ENCODE measurements at places on chromosomes 6 and 20.

GRCh38 chr20:23139524-23139923, 53.4 kb upstream of the CD93 start:
- DNase-seq, result no peak

DNA sequence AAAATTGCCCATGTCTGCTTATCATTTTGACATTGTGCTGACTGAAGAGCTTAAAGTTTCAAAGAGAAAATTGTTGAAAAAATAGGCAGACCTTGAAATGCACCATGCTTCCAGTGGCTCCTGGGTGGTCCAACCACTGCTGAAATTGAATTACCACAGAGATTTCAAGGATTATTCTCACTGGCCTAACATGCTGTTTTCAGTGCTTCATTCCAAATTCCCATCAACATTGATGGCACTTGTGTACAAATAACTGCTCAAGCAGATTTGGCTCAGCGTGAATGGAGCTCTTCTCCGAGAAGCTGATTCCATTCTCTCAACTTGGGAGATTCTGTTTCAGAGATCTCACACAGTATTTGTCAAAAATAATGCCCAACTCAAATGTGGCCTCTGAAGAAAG, 75.5 kb downstream of the LAMA4 start:
- DNase-seq, result no peak

GRCh38 chr6:152463164-152463563, 174.0 kb downstream of the SYNE1 start:
- no peak for DNase-seq

GRCh38 chr6:156617376-156617775, 159.8 kb upstream of the ARID1B start:
- no peak for DNase-seq

DNA sequence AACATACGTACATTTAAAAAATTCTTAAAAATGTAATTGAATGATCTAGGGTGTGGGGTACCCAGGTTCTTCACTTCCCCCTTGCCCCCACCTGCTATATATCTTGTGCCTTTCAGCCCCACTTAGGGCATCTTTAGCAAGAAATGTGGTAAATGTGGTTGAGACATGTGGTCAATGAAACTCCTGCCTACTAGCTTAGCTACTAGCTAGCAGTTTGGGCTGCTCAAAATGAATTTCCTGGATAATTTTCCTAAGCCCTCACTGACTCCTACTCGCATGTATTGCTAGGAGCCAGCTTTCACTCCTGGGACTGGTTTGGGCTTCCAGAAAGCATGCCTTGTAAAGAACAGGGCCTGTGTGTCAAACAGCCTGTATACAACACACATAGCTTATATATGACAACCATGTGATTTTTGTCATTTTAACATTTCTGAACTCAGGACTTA, 257.3 kb downstream of the ATXN1 start:
- no peak for DNase-seq

DNA sequence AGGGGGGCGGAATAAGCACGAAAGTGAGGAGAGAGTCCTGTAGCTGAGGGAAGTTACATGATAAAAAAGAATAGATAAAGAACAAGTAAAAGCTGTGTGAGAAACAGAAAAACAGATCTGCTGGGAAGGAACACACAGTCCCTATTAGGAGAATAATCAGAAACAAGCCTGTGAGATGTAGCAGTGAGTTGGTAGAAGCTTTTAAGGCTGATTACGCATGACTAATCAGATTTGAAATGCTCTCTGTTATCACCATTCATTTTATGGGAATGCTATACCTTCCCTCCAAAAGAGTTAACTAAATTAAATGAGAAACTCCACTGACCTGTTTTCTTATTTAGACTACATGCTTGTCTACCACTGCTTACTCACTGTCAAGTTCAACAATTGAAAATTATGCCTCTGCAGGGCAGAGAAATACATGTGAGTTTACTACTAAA, 15.8 kb downstream of the REPS1 start:
- DNase-seq, result no peak

- DNase-seq, result no peak
Observed at GRCh38 chr6:40348591-40348990, 238.6 kb downstream of the LRFN2 start.

- no peak for DNase-seq
Observed at GRCh38 chr6:42988486-42989020, 4.2 kb downstream of the PPP2R5D start.

DNA sequence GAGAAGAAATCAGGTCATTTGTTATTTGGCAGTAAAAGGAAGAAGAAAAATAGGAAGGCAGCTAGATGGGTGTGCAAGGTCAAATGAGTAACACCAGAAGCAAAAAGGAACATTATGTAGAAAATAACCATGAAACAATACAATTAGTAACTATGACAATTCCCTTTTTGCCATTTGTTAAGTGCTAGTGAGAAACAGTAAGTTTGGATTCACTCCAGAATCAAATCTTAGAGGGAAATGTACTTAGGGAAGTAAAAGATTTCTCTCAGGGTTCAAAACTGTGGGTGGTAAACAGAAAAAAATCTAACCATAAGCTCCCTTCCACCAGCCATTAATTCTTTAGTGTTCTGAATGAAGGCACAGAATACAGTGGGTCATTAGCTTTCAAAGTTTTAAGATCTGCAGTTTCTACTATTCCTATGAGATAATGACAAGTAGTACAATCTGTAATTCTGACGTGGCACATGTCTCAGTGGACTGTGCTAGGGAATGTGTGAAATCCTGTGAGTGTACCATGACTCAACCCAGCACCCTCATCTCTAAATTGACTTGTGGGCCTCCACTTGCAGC, 17.1 kb downstream of the REPS1 start:
- DNase-seq, result no peak

DNA sequence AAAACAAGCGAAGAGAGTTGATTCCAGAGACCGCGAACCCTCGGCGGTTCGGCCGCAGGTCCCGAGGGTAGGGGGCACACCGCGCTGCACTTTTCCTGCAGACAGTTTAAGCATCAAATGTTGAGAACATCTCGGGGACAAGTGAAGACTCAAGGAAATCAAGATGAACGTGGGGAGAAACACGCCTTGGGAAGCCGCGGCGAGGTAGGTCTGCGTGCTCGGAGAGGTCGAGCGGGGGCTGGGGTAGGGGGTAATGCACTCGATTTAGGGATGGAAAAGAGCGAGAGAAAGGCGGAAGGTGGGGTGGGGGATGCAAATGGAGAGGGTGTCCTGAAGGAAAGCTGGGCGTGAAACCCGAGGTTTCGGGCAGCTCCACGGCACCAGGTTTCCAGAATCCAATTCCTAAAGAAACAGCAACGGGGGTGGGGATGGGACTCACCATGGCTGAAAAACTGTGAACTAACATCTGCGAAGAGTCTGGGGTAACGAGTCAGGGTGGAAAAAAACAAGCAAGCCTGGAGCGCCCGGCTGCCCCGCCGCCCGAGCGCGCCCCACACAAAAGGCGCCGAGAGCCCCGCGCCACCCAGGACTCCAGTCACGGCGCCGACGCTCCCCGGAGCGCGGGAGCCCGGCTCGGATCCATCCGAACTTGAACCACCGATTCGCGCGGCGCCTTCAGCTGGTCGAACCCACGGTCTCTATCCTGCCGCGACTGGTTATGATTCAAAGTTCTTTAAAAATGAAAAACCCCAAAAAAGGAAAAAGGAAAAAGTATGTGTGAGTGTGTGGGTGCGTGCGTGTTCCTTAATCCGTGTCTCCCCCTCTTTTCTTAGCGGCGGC, 3.5 kb downstream of the TFAP2A start:
- no peak for DNase-seq

DNA sequence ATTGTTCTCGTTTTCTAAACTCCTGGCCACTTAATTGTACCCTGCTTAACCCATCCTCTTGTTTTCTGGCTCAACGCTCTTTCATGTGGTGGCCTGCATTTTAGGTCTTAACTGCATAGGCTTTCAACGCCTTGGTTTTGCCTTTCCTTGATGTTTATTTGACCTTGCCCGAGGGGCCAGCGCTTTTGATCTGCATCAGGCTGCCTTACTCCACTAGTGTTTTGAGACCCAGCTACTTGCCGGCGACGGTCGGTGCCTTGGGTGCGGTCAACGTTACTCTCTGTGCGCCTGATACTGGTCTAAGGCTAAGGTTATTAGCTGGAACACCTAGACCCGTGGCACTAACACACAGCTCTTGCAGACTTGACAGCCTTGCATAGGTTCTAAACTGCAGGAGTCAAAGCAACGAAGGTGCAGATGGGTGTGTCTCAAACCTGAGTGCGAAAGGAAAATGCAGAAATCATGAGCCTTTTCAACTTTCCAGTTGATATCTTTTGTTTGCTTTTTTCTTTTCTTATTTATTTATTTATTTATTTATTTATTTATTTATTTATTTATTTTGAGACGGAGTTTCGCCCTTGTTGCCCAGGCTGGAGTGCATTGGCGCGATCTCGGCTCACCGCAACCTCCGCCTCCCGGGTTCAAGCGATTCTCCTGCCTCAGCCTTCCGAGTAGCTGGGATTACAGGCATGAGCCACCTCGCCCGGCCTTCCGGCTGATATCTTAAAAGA, 138.8 kb downstream of the HFE start:
- no peak for DNase-seq

- DNase-seq, result no peak
Observed at GRCh38 chr6:161134550-161135298, 139.1 kb downstream of the AGPAT4 start.

GRCh38 chr20:63163596-63164483, 52.1 kb downstream of the YTHDF1 start:
- DNase-seq, result no peak

DNA sequence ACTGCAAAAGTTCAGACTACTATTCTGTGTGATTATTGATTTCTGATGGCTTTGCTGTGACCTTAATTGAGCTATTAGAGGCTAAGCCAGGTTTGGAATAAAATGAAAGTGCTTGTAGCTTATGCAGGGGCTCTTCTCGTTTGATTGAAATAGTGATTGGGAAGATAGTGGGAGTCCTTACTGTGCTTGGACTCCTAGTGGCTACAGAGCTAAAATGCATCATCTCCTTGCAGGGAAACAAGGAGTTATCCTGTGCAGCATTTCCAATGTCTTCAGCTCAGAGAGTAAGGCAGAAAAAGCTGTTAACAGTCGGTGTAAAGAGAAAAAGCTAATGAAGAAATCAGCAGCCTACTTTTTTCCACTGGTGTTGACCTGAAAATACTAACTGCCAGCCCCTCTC, 173.5 kb downstream of the SLC35F1 start:
- DNase-seq, result no peak

DNA sequence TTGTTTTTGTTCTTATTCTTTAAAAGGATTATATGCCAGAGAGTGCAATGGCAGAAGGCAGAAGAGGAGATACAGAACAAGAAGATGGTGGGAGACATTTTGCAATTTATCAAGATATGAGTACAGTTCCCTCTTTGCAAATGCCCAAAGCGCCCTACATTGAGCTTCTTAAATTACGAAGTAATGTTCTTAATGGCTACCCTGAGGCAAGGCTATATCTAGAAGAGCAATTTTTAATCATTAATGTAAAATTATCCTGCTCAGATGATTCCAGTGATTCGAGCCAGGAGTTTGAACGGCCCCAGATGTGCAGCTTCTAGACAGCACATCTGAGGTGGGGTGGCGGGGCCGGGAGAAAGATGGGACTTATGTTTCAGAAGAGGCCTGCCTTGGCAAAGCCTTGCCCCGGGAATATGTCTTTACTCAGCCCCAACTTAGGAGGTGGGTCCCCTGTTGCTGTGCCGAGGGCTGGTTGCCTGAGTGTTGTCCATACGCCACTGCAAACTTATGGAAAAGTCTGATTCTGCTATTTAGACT, 84.9 kb upstream of the MLN start:
- no peak for DNase-seq

- no peak for DNase-seq
Observed at GRCh38 chr6:11036351-11036740, 7.8 kb downstream of the ELOVL2 start.

GRCh38 chr6:136798044-136798443, 5.8 kb upstream of the MAP3K5 start:
- no peak for DNase-seq

DNA sequence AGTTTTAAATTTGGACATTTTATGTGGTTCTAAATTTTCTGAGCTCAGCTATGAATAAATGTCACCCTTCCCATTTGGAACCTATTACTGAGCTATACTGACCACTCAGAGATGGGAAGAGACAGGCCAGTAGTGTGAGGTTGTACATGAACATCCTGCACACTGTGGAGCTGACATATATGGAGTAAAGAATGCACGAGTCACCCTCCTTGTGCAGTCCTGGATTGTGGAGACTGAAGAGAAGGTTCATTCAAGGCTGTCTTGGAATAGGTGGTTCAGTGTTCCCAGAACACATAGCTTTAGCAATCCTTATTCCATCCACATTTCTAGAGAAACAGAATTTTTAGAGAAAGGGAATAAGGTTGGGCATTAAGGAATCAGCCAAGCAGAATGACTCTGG, 50.3 kb upstream of the OGFRL1 start:
- DNase-seq, result no peak
